ENCODE measurements at places on chromosomes 13 and 19. TPM values are rescaled to one million over a fixed set of nuclear protein-coding genes. Genes with fewer than 3 reads are reported as not detected.
A peak's percentile ranks its signal among the peaks of the same experiment; 100 is the strongest.

COL5A3 gene
- 0.04 TPM for total RNA-seq

GRCh38 chr19:18418483-18419194 lies 559 bp upstream of the SSBP4 start:
- peak overlapping the region; percentile 59 for H3K4me3 ChIP-seq
- H3K36me3 ChIP-seq, result no peaks in the 10 kb centered on the region
- H3K27ac ChIP-seq, result peak overlapping the region; percentile 58
- no peaks in the 10 kb centered on the region for H3K4me1 ChIP-seq

ZNF506 gene
- 9.3 TPM for total RNA-seq

GRCh38 chr13:110258876-110259631 lies 47.9 kb downstream of the COL4A1 start:
- H3K4me1 ChIP-seq, result no peaks in the 10 kb centered on the region
- H3K4me3 ChIP-seq, result no peak overlapping the region
- H3K36me3 ChIP-seq, result peaks cover 48% of the 10 kb centered on the region
- H3K27me3 ChIP-seq, result no peaks in the 10 kb centered on the region
- H3K27ac ChIP-seq, result no peak overlapping the region

GRCh38 chr19:47241919-47242577 lies 11.0 kb upstream of the BBC3 start:
- no peak overlapping the region for H3K4me3 ChIP-seq
- no peaks in the 10 kb centered on the region for H3K36me3 ChIP-seq
- H3K27me3 ChIP-seq, result peaks cover 44% of the 10 kb centered on the region
- peaks cover 6% of the 10 kb centered on the region for H3K4me1 ChIP-seq
- DNase-seq, result no peak

- peaks cover 2% of the 10 kb centered on the region for H3K4me1 ChIP-seq
- H3K36me3 ChIP-seq, result no peaks in the 10 kb centered on the region
- no peak for DNase-seq
- H3K27ac ChIP-seq, result no peak overlapping the region
- H3K27me3 ChIP-seq, result no peaks in the 10 kb centered on the region
Observed at GRCh38 chr13:63167699-63168337, 1752.2 kb upstream of the PCDH20 start.

Data from endodermal cell (in vitro differentiated cells).